Activated CD8-positive, alpha-beta T cell treated with anti-CD3 and anti-CD28 coated beads for 36 hours (primary cell): ENCODE measurements at places on chromosomes 12 and 14.

GRCh38 chr12:98770230-98770629 lies 125.1 kb downstream of the APAF1 start:
- H3K36me3 ChIP-seq, result no peaks in the 10 kb centered on the region
- DNase-seq, result no peak
- H3K27me3 ChIP-seq, result no peaks in the 10 kb centered on the region
- no peak overlapping the region for H3K4me3 ChIP-seq
- no peak overlapping the region for H3K27ac ChIP-seq
- H3K4me1 ChIP-seq, result peaks cover 3% of the 10 kb centered on the region

GRCh38 chr14:58816416-58817115 lies 178.8 kb downstream of the DACT1 start:
- no peak overlapping the region for H3K4me3 ChIP-seq
- H3K27ac ChIP-seq, result no peak overlapping the region
- no peaks in the 10 kb centered on the region for H3K4me1 ChIP-seq

DNA sequence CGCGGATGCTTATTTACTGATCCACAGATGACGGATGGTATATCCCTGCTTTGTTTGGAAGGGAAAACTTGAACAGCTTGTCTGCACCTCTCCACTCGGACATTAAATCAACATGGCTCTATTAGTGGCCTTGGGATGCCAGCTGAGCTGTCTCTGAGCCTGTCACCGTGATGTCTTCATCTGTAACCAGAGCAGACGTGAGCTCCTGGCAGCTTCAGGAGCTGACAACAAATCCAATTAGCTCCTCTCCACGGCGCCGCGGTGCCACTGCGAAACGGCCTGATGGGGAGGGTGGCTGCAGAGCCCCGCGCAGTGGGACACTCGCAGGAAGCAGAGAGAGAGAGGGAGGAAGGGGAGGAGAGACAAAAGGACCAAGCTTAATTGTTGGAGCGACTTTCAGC lies 112.3 kb downstream of the PAPOLA start:
- H3K36me3 ChIP-seq, result no peaks in the 10 kb centered on the region
- no peak overlapping the region for H3K4me3 ChIP-seq
- no peak for DNase-seq
- no peak overlapping the region for H3K27ac ChIP-seq

- no peak overlapping the region for H3K4me3 ChIP-seq
- H3K27me3 ChIP-seq, result no peaks in the 10 kb centered on the region
- no peak for DNase-seq
- H3K27ac ChIP-seq, result no peak overlapping the region
- H3K36me3 ChIP-seq, result peaks cover 20% of the 10 kb centered on the region
These were observed 3.2 kb downstream of the METTL25 start for GRCh38 chr12:82361461-82361915.

- H3K36me3 ChIP-seq, result no peaks in the 10 kb centered on the region
- no peaks in the 10 kb centered on the region for H3K27me3 ChIP-seq
- no peak overlapping the region for H3K27ac ChIP-seq
These were observed 18.2 kb upstream of the ITGA5 start for GRCh38 chr12:54437243-54437642.

GRCh38 chr12:46898152-46898931 lies 72.5 kb upstream of the SLC38A4 start:
- H3K27ac ChIP-seq, result no peak overlapping the region
- DNase-seq, result no peak
- peaks cover 4% of the 10 kb centered on the region for H3K36me3 ChIP-seq
- H3K4me3 ChIP-seq, result no peak overlapping the region
- no peaks in the 10 kb centered on the region for H3K27me3 ChIP-seq
- H3K4me1 ChIP-seq, result peaks cover 29% of the 10 kb centered on the region
